Amniotic epithelial cell (primary cell): ENCODE measurements at places on chromosomes 2 and 18.

GRCh38 chr2:70321370-70321769 lies 19.5 kb upstream of the FAM136A start:
- DNase-seq, result peak; percentile 9

- no peak for DNase-seq
Observed at GRCh38 chr18:43482136-43482535, 204.8 kb upstream of the SYT4 start.

DNA sequence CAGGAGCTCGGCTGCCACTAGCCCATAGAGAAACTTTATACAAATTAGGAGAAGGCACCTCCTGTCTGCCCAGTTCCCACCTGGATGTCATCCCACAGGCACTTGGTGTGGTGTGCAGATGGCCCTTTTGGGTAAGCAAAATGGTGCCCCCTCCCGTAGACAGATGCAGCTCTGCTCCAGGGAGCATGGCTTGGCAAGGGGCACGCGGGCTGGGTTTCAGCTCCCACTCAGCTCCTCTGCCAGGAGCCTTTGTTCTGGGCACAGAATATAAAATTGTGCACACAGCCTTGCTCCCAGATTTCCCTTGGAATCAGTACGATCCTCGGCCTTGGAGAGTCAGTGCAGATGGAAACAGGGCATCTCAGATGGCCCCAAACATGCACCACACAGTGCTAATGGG lies 20.3 kb upstream of the KCNF1 start:
- no peak for DNase-seq

- DNase-seq, result no peak
Observed at GRCh38 chr2:83016343-83017110, 1442.6 kb downstream of the SUCLG1 start.

GRCh38 chr2:47061944-47062678 lies 93.0 kb downstream of the STPG4 start:
- DNase-seq, result no peak

DNA sequence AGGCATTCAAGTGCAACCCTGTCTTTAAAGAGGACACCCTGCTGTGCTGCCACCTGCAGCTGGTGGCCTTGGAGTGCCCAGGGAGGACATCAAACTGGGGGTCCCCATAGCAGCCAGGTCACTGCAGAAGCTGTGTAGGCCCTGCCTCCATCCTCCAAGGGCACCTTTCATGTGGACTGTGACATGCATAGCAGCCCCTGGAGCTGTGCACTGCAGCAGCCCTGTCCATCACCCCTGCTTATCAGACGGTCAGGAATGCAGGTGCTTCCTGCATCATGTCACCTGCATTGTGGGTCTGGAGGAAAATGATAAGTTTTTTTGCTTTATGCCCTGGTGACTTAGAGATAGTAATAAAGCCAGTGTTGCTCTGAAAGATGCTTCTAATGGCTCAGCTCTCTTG lies 155.7 kb downstream of the DYSF start:
- DNase-seq, result no peak

DNA sequence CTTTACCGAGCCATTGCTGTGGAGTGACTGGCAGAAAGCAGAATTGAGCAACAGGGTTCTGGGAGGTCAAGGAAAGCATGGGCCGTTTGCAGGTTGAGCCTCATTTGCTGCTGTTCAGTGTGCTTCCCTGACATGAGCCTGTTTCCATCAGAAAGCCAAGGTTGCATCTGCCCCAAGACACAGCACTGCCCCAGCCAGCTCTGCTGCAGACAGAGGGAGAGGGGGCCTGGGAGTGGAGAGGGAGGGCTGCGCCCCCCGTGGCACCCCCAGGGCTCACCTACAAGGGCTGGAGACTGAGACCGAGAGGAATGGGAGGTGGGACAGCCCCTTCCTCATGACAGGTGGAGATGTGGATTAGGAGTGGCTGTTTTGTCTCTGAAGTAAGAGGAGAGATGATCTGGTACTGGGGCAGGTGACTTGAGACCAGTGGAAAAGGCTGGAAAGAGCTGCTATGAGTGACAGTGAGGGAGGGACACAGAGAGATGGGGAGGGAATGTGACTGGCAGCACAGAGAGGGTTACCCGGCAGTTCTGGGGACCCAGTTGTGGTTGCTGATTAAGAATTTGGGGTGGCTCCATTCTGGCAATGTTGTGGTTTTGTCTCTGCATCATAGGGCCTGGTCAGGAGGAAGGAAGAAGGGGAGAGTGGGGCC lies 218.0 kb downstream of the DYSF start:
- DNase-seq, result no peak

GRCh38 chr18:62357079-62357719 lies 32.1 kb downstream of the TNFRSF11A start:
- no peak for DNase-seq

DNA sequence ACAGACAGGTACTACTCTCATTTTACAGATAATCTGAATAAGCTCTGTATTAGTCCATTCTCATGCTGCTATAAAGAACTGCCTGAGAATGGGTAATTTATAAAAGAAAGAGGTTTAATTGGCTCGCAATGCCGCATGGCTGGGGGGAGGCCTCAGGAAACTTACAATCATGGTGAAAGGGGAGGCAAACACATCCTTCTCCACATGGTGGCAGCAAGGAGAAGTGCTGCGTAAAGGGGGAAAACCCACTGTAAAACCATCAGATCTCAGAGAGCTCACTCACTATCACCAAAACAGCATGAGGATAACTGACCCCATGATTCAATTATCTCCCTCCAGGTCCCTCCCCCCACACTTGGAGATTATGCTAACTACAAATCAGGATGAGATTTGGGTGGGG lies 254.4 kb downstream of the KCNE4 start:
- peak; percentile 66 for DNase-seq

DNA sequence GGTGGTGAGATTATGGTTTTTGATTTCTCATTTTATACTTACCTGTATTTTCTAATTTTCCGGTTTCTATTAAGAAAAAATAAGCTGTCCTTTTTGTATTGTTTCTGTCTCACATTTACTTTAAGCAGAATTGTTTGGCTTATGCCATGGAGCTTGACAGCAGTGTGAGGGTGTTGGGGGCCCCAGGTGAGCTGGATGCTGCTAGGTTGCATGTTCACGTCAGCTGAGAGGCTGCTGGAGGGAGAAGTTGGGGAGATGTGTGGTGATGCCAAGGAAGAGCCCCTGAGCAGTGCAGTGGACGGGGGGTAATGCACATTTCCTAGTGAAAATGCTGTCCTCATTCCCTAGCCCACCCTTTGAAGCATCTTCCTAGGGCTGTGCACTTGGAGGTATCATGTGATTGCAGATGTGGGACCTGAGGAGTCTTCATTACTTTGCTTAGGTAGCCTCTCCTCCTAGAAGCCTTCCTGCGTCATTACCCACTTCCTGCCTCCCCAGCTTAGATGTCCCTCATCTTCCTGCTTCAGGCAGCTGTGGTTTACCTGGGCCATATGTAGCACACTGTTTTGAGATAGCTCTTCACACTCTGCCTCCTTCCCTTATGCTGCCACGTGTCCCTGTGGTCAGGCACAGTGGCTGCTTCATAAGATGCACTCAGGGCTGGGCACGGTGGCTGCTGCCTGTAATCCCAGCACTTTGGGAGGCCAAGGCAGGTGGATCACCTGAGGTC lies 16.2 kb downstream of the ATG16L1 start:
- no peak for DNase-seq

- peak; percentile 83 for DNase-seq
Observed at GRCh38 chr2:200662727-200663126, 76.9 kb downstream of the AOX1 start.

- DNase-seq, result no peak
Observed at GRCh38 chr18:58544179-58544578, 84.7 kb downstream of the ALPK2 start.

GRCh38 chr2:73780237-73780582 lies 307 bp upstream of the DUSP11 start:
- DNase-seq, result no peak

- DNase-seq, result no peak
Observed at GRCh38 chr2:183465048-183465447, 340.8 kb downstream of the NUP35 start.

DNA sequence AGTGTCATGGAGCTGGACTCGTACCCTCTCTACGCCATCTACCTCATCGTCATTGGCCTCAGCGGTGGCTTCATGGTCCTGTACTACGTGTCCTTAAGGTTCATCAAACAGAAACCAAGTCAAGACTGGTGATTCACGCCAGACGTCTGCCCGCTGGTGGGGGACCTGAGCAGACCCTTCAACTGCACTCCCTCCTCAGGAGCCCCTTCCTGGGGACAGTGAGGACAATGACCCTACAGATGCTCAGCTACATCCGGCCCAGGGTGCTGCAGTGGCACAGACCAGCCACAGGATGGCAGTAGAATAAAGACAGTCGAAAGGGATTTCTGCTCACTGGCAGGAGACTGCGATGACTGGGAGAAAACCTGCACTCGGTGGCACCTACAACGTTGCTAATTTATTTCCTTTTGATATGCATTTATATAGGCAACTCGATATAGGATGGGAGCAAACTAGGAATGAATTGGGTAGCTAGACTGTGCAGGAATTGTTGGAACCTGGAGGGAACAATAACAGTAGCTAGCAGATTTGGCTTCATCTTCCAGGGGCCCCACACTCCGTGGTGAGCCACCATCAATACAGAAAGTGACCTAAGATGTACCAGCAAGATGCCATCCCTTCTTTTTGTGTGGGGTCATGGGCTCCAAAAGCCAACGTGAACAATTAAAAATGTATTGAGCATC lies 39.2 kb downstream of the ABCG8 start:
- peak; percentile 46 for DNase-seq

GRCh38 chr18:31245820-31246219 lies 72.1 kb upstream of the DSG1 start:
- DNase-seq, result peak; percentile 37
